Activated CD4-positive, alpha-beta T cell treated with anti-CD3 and anti-CD28 coated beads, Interleukin-10, Interleukin-2, amounts not matched to agents 100 ng/mL and 50 ng/mL, durations not matched to agents 16 hours and 8 hours (primary cell): ENCODE measurements at places on chromosomes 5 and 9.

DNA sequence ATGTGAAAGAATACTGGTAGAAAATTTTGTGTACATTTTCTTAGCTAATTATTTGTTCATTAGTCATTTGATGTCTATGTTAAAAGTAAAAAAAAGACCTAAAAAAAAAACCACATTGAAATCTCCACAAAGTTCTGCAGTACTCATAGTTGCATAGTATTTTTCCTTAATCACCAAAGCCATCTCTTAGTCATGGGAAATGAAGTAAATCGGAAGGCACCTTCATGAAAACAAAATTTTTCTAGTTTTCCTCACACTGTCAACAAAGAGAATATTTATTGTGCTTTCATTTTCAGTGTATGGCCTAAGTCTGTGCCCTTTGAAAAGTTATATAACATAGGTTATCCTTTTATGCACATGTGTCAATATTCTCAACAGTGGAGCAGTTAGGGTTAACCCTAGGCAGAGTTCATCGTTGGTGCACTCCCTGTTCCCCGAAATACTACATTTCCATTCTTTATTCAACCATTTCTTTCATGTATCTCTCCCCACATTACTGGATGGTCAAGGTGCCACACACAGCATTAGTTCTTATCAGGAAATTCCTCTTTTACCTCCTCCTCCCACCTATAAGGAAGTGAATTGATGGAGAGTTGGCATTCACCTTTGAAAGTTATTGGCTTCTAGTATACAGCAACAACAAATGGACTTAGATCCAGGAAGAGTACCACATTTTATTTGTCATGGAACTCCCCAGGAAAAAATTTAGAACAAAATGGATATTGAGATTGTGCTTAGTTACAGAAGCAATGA lies 93.1 kb downstream of the NUDT12 start:
- DNase-seq = no peak

DNA sequence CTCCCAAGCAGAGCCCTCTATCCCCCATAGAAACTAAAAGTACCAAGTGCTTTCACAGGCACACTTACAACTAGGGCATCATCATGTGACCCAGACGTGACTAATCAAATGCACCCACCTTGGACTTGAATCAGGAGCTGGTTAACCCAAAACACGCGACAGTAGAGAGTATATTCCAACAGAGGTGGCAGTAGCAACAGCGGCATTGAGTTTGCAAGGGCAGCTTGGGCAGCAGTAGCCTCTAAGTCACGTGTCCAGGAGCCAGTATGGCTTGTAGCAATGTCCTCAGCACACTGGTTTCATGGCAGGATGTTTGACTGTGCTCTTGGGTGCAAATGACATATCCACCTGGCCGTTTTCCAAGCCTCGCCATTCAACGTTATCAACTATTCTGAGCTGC lies 73.4 kb upstream of the DNAH5 start:
- no peak for DNase-seq

DNA sequence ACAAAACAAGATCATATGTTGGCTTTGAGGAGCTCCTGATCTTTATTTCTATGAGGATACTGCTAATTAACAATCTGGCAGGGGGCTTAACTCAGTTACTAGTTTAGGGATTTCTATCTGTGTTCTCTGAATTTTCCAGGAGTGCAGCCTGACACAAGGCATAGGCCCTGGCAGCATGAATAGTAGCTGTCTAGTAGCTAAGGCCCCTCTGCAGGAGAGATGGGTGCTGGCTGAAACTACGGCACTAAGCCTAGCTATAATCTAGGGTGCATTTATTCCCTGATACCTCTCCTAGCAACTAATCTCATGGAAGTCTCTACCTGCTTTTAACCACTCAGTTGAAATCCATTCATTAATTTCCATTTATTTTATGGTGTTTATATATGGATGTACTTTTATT lies 268.2 kb downstream of the TMEM232 start:
- no peak for DNase-seq

DNA sequence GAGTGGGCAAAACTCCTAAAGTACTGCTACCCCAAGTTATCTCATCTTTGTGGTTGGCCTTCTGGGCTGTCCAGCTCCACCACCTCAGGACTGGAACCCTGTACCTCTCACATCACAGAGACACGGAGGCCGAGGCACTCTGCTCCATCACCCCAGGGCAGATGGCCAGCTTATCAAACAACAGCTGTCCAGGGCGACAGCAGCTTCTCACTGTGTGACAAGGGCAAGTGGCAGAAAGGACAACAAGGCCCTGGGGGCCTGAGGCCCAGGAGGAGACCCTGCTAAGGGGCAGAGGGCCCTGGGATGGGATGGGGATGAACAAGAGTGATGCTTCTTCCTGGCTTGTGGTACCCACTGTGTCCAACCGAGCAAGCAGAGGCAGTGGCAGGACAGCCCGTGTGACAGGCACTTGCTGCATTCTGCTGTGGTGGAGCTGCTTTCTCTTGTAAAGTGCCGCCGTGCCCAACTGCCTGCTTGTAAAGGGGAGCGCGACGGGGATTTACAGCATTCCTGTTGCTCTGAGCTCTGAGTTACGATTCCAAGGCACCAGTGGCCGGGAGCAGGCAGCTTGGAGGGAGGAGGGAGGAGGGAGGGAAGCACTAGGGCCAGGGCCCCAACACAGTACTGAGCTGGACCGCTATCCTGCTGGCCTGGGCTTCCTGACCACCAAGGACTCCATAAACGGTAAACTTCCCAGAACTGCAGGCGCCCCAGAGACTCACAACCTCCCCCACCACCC lies 71.2 kb downstream of the SHB start:
- DNase-seq = no peak

GRCh38 chr5:173420108-173420507 lies 91.9 kb upstream of the STC2 start:
- no peak for DNase-seq

DNA sequence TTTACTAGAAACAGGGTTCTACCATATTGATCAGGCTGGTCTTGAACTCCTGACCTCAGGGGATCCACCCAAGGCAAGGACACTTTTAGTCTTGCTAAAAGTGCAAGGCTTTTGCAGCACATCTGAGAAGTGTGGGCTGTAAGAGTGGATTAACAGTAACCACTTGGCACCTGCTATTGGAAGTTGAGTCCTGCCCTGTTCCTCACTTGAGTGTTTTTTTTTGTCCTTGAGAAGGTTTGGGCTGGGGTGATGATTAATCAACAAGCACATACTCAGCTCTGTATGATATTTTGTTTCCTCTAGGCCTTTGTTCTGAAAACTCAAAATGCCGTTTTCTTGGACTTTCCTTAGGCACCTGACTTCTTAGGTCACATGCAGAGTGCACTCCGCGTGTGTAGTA lies 37.4 kb downstream of the SNX30 start:
- DNase-seq = no peak

- DNase-seq = no peak
These were observed 73.7 kb upstream of the ADAMTS2 start for GRCh38 chr5:179418972-179419371.

DNA sequence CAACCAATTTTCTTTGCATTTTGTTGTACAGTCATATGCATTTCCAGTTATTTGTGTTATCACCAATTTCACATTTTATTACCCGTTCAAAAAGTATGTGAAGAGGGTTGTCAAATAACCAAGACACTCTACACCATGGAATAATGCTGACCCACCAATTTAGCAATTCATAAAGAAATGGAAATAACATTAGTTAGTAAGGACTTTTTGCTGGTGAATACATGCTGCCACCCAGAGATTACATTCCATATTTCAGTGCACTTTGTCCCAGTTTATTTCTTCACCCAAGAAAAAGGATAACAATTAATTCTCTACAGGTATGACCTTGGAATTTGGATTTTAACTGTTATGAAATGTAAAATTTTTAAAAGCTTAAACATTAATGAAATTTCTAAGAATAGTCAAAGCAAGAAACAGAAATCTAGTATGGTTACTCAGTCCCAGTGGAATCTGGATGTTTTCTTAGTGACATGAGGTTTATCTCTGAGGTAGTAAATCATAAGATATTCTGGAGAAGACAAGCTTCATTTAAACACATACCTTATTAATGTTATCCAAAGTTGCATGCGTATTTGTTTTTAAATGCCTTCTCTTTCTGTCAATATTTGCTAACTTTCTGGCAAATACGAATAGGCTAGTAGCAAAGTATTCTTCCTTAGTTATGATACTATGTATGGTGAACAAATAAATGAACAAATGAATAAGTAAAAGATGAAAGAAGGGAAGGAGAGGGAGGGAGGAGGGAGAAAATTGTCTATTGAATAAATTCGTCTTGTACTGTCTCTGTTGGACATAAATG lies 100.6 kb downstream of the CETN3 start:
- DNase-seq = no peak

- DNase-seq = no peak
These were observed 44.8 kb downstream of the ANGPTL2 start for GRCh38 chr9:127077644-127077946.

- DNase-seq = no peak
These were observed 106.4 kb upstream of the SMC5 start for GRCh38 chr9:70152350-70152749.

- DNase-seq = no peak
These were observed 138.1 kb downstream of the ATPSCKMT start for GRCh38 chr5:10111571-10111970.

DNA sequence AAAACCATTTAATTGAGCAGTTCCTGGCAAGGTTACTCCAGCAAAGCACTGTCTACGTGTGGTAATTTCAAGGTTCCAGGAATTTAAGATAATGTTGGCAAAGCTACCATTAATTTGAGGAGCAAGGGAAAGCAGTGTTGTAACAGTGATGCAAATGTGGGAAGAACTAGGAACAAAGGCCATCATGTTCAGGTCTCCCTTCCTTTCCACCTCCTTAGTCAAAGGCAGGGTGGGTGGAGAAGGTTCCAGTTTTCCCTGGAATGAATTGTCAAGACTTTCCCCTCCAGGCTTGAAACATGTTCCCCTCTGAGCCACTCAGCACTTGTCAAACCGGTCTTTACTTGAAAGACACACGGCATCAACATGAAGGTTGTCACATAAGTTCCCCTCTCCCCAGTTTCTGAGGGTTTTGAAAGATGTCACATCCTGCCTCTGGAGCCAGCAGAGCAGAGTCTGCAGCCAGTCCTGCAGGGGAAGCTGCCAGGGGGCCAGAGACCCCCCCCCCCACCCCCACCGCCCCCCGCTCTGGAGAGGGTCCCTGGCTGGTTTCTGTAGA lies 226.0 kb downstream of the GAS1 start:
- DNase-seq = no peak

DNA sequence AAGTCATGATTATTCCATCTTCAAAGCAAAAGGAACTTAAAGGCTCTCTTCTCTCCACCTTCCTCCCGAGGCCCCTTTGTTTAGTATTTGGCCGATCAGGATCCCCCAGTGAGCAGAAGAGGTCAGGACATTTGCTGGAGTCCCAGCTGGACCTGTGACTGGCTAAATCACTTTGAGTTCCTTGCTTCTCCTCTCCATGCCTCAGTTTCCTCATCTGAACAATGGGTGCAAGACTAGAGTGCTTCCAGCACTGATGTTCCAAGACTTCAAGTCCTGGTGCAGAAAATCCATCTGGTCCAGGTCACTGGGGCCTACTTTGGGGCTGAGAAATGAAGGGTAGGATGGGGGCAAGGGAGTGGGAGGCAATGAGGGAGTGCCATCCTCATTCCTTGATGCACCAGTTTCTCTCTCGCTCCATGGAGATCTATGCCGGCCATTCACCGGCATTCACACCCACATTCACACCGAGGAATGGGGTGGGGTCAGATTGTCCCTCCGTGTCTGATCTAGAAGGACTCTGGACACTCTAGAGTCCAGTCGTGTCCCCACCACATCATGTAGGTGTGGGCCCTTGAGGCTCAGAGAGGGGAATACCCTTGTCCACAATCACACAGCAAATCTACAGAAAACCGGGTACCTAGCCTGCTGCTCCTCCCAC lies 38.7 kb upstream of the IL17B start:
- no peak for DNase-seq

DNA sequence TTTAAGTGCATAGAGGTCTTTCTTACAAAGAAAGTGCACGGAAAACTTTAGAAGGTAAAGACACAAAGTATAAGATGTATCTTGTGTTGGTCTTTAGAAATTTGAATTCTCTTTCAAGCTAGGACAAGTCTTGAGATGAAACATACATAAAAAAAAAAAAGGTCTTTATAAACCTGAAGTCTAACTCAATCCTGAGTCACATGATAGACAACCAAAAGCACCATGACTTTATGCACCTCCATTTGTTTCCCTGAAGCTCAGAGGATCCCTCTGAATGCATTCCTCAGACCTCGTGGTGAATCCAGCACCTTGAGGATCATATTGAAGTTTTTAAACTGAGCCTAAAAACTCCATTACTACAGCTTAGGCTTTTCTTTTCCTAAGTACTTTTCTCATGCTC lies 91.8 kb downstream of the RAB3C start:
- no peak for DNase-seq

- DNase-seq = no peak
These were observed 340.3 kb downstream of the KCTD16 start for GRCh38 chr5:144510845-144511579.

DNA sequence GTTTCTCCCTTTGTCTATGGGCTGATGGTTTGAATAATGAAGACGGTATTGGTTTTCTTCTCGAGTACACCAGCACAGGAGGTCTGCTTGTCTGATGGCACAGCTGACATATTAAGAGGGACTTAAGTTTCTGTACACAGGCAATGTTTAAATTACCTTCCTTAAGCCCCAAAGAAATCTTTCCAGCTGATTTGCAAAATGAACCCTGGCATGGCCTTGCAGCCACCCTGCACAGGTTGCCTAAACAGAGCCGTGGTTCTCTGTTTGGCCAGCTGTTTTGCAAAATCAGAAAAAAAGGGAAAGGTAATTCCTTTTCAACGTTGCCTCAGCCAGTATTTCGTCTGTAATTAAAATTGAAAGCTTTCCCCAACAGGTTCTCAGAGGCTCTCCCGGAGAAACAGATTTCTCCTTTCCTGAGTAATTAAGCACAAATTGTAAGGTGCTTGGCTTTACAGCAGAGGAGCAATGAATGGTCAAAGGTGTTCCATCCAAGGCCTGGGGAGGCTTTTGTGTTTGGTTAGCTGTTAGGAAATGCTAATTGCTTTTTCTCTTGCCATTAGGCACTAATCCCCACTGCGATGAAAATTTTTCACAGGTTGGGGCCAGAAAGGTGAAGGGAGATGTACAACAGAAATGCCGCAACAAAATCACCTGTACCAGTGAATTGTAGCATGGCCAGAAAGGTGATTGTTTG lies 138.9 kb downstream of the RASEF start:
- no peak for DNase-seq

DNA sequence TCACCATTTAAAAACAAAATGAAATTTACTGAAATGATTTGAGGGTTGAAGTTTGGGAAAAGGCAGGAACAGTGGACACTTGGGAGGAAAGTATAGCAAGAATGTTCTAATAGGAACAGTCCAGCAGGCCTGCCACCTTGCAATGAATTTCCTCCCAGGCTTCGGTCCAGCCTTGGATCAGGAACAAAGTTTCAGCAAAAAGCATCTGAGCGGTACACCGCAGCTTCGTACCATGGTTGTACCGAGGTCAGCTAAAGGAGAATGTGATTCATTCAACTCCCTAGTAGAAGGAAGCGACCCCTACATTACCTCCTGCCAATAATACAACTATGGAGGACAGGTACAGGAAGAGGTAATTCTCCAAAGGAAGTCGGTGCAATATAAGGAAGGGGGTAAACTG lies 111.4 kb downstream of the ENC1 start:
- no peak for DNase-seq

DNA sequence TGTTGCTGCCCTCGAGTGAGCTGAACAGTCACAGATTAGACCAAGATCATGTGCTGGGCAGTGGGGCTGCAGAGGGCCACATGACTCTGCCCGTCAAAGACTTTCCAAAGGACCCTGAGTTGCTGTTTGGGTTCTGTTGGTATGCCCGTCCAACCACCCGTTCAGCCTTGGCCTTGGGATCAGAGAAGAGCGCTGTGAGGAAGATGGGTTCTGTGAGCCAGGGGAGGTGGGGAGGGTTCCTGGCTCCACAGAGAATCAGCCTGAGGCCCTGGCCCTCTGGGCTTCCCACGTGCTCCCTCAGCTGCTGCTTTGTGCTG lies 72.6 kb downstream of the RGS3 start:
- no peak for DNase-seq
